Kidney (tissue), 22 donors: ENCODE measurements at places on chromosomes 6 and 20. TPM values are rescaled to one million over a fixed set of nuclear protein-coding genes. Genes with fewer than 3 reads are reported as not detected.

GRCh38 chr6:97049253-97050011, 124.9 kb downstream of the KLHL32 start:
- no peak for DNase-seq

DNA sequence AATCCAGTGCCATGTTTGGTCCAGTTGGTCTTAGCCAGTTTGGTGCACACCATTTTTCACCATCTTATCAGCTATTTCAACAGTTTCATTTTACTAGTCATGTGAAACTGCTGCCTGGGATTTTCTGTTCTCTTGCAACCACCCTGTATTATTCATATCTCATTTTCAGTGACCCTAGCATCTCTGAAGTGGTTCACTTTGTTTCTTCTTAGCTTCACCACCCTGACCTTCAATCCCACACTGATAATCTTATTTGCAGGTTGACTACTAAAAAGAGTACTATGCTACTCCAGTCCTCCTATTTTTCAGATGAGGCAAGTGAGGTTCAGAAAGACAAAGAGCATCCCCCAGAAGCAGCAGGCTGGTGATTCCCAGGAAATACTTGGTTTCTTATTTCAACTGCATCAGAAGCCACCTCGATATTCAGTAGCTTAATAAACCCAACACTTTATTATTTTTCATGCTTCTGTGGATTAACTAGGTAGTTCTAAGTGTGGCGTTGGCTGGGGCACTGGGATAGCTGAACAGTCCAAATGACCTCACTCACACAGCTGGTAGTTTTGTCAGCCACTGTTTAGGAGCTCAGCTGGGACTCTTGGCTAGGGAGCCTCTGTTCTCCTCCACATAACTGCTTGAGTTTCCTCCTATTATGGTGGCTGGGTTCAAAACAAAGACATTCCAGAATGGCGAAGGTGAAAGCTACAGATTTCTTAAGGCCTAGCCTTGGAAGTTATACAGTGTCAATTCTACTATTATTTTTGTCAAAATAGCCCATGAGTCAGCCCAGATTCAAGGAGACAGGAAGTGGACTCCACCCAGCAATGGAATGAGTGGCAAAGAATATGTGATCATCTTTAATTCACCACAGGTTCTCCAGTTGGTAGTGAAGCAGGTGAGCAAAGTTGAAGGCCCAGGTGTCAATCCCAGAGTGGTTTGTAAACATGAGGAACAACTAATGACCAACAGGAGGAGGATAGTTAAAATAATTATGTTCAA, 40.6 kb downstream of the BPIFB4 start:
- no peak for DNase-seq

DNA sequence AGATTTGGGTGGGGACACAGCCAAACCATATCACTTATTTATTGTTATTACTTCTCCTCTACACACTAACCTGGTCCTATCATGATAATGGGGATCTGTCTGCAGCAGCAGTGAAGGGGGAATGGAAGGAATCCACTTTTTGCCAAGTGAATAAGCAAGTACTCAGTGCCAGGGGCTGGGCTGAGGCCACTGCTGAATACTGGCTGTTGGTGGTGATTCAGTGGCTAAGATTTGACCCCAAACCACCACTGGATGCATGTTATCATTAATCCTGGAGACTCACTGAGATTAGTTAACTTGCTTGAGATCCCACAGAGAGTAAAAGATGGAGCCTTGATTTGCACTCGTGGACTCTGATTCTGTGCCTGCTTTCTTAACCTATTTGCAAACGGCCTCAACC, 127.7 kb downstream of the TSHZ2 start:
- no peak for DNase-seq

DNA sequence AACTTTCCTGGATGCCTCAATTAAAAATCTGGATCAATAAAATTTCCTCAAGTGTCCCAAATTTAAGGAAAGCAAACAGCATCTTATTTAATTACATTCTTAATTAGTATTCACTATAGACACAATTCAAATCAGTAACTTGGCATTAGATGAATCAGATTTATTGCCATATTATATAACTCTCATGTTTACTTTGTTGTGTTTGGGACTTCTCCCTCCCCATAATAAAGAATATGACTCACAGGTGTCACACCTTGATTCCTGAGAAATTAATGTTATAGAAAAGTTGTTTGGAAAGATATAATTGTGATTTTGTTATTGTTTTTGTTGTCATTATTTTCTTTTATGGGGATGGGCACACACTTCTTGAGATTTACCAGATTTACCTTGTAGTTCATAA, 18.4 kb downstream of the EYA4 start:
- DNase-seq, result no peak

GRCh38 chr6:11232193-11232769, at the start of gene NEDD9:
TSS of gene NEDD9 (minus strand) at chr6:11232668. CDS start at chr6:11232515, 153 bp downstream.
- DNase-seq, result peak; percentile 99

GRCh38 chr6:137832110-137832509, 34.9 kb upstream of the TNFAIP3 start:
- no peak for DNase-seq

DNA sequence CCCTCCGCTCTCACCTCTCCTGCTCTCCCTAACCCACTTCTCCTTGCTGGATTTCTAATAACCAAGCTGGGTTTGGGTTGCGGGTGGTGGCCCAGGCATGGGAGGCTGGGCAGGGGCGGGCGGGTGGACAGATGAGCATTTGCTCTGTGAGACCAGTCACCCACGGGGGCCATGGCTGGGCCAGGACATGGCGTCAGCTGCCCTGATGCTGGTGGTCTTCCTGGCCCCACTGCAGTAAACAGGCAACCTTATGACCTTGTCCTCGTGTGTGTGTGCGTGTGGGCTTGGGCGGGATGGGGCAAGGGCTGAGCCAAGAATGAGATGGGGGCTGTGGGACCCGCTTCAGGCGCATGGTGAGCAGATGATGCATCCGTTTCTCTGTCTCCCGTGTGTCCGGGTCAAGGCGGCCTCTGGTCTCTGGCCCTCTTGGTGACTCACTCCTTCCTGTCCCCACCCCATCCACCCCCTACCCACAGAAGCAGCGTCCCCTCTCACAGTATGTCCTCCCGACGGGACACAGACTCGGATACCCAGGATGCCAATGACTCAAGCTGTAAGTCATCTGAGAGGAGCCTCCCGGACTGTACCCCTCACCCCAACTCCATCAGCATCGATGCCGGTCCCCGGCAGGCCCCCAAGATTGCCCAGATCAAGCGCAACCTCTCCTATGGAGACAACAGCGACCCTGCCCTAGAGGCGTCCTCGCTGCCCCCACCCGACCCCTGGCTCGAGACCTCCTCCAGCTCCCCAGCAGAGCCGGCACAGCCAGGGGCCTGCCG, 41.4 kb upstream of the MYL9 start:
- DNase-seq, result no peak

GRCh38 chr20:49166534-49167449, 21.3 kb downstream of the STAU1 start:
- DNase-seq, result no peak

GRCh38 chr6:30071081-30071818, 4.3 kb downstream of the PPP1R11 start:
- peak; percentile 34 for DNase-seq

- no peak for DNase-seq
Observed at GRCh38 chr6:10991115-10991514, 53.0 kb downstream of the ELOVL2 start.

DNA sequence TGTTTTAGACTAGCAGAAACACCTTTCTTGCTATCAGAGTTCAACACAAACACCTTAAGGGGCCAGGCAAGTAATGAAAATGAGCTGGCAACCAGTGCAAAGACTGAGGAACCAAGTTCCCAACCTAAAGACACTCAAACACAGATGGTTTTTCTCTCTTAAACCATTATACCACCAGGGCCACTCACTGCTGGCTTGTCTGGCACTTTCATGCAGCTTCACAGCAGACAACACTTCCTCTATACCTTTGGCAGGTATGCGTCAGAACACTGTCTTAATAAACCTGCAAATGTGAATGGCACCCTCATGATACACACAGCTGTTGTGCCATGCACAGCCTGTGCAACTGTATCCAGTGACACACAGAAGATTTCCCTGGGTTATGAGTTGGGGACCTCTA, 41.6 kb downstream of the NFATC2 start:
- no peak for DNase-seq

DNA sequence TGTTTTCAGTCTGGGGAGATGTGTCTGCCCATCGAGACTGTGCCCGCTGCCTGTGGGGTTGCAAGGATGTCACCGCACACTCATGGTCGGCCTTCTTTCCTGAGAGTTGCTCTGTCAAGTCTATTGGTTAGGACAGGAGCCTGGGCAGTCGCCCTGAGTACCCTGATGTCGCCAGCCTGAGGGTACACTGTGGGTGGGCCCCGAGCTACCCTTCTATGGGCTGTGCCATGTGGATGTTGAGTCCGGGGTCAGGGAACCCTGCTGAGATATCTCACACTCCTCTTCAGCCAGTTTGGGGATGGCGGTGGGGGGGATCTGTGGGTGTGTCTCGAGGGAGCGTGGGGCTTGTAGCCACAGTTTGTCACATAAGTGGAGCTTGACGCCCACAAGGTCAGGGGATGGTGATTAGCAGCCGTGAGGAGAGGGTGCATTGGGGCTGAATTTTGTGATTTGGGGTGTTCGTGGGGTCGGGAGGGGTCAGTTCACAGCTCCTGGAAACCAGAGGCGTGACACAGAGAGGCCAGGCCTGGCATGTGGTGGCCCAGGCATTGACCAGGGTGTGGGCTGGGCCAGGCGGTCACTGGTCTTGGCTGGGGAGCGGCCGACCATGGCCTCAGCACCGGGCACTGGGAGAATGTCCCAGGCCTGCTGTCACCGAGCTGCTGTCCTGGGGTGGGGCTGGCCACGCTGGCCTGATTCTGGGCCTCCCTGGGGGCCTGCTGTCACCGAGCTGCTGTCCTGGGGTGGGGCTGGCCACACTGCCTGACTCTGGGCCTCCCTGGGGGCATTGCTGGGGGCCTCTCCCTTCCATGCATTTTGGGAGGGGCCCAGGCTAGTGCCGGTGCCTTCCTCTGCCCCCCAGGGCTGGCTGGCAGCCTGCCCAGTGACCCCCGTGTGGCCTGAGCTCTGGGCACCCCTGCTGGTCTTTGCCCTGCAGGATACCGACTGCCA, 1.6 kb upstream of the NPBWR2 start:
- no peak for DNase-seq

DNA sequence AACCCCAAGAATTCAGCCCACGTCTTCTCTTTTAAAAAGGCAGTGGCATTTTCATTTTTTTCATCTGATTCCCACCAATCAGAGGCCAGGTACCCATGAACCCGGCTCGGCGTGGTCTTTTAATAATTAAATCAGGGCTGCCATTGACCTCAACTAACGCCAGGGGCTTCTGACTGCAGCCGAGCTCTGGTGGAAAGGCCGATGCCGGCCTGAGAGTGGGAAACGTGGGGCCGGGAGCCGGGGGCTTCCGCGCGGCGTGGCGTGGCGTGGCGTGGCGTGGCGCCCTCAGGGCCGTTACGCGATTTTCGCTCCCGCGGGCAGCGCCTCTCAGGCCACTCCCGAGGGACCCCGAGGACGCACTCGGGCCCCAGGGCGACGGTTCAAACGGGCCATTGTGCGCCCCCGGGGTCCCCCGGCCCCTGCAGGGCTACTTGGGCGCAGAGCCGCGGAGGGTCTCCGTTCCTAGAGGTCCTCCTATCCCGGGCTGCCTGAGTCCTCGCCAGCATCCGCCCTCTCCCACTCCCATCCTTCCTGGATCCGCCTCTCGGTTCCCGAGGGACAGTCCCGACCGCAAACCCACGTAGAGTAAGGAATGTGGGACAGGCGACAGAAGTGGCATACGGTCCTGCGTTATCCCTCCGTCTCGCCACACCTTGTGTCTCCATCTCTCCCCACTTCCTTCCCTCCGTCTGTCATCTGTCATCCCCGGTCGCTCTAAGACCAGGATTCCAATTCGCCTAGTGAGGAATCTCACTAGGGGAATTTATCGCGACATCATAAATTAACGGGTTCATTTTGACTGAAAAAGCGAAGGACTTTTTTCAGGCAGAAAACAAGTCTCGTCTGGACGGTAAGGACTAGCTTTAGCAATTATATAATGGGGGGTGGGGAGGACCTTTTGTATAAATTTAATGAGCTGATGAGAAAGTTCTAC, 876 bp upstream of the TBPL1 start:
- peak; percentile 87 for DNase-seq

- DNase-seq, result no peak
Observed at GRCh38 chr6:74213995-74214394, 518.0 kb downstream of the CD109 start.

Gene TBXT
- polyA plus RNA-seq, result not detected

Gene MROH8
- polyA plus RNA-seq, result 4.4 TPM

Gene PPP1R16B
- 11.5 TPM for polyA plus RNA-seq

Gene MUCL3
- not detected for polyA plus RNA-seq

Gene CLPSL2
- not detected for polyA plus RNA-seq

Gene HIVEP2
- 2.4 TPM for polyA plus RNA-seq

Gene CTCFL
- not detected for polyA plus RNA-seq

Gene PRRT1
- polyA plus RNA-seq, result 4.0 TPM

Gene ALDH8A1
- 56.7 TPM for polyA plus RNA-seq

Gene TRIM40
- not detected for polyA plus RNA-seq

Gene C6orf52
- 3.8 TPM for polyA plus RNA-seq

Gene UNC93A
- polyA plus RNA-seq, result 0.56 TPM
